Neural progenitor cell (in vitro differentiated cells): ENCODE measurements at places on chromosomes 1 and 21.

GRCh38 chr21:27831816-27832569, 865.1 kb upstream of the ADAMTS5 start:
- DNase-seq = no peak

DNA sequence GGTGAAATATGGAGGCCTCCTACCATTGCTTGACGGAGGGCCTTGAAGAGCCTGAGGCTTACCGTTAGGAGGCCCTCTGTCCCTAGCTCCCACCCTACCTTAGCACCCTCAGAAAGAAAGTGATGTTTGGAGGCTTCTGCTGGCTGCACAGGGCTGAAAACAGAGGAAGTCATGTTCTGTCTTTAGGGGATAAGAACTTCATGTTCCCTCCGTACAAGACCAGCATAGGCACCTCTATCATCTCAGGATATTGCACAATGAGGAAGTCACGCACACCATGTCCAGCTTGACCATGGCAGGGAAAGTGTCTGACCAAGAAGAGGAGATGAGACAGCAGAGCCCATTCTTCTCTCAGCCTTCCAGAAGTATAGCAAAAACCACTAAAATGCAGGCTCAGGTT, 13.8 kb downstream of the ADORA3 start:
- no peak for DNase-seq

DNA sequence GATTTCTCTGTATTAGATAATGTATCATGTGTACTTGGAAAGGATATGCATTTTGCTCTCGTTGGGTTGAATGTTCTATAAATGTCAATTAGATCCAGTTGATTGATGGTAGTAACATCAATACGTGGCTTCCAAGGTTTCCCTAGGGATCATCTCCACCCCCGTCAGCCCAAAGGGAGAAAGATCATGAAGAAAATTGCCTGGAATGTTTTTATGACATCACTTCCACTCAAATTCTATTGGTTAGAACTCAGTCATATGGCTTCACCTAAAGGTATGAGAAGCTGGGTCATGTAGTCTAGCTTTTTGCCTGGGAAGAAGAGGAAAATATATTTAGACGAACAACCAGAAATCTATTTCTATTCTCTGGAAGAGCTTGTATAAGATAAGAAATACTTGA, at the start of gene C1orf185:
Gene C1orf185 (plus strand): TSS at position 253 of the 400 bp plus-strand sequence. CDS start 6 bp downstream, at position 259.
- no peak for DNase-seq

DNA sequence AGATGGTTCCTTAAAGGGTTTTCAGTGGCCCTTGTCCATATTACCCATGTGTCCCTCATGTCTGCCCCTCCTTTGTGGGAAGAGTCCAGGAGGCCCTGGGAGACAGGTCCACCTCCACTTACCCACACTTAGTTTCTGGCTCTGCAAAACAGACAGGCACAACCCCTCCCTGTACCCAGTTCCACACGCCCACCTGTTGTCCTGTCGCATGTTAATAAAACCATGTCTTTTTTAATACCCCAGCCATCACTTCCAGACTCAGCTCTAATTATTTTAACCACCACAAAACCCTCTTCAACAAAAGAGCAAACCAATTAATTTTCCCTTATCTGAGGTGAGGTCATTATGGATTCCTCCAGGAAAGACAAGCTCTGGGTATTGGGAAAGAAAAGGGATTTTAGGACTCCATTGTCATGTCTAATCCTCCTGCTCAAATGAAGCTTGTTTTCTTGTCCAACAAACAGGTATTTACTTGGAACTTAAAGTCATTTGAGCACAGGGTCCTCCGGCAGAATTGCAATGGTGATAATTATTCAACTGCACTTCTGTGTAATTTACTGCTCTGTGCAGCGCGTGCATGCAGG, 68.9 kb downstream of the CCDC185 start:
- DNase-seq = peak; percentile 18

- DNase-seq = no peak
These were observed 10.2 kb downstream of the JAK1 start for GRCh38 chr1:64956010-64956640.

DNA sequence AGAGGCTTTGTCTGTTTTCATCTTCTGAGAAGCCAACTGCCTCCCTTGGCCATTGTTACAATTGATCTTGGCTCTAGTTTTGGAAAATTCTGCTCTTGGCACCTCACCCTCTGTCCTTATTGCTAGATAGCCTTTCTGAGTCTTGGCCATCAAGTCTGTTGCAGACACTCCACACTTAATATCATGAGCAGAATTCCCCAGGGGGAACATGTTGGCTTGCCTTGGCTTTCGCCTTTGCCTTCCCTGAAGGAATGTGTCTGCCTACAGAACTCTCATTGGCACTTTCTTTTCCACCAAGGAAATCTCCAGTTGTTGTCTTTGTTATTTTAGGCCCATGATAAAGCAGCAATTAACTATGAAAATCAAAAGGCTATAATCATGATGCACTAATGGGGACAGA, 42.7 kb upstream of the LDLRAP1 start:
- DNase-seq = no peak

DNA sequence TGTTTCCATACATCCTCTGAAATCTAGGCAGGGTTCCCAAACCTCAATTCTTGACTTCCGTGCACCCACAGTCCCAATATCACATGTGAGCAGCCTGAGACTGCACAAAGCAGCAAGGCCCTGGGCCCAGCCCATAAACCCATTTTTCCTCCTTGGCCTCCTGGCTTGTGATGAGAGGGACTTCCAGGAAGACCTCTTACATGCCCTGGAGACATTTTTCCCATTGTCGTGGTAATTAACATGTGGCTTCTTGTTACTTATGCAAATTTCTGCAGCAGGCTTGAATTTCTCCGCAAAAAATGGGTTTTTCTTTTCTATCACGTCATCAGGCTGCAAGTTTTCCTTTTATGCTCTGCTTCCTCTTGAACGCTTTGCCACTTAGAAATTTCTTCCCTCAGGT, 3.3 kb upstream of the PIGK start:
- no peak for DNase-seq

DNA sequence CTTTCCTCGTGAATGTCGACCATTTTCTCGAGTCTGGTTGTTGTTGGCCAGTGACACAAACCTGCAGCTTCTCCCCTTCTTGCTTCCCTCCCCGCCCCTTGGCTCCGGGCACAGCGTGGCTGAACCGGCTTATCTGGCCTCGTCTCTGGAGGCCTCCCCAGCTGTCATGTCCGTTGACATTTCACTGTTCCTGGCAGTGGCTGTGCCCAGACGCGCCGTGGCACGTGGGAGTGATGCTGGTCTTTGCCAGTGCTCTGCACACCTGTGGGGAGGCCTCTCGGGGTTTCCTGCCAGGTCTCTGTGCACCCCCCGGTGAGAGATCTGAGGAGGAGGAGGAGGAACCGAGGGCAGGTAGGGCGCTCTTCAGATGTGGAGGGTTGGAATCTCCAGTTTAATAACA, 23.7 kb downstream of the SKI start:
- no peak for DNase-seq

GRCh38 chr1:46547481-46548383, 3.7 kb downstream of the KNCN start:
- peak; percentile 78 for DNase-seq

DNA sequence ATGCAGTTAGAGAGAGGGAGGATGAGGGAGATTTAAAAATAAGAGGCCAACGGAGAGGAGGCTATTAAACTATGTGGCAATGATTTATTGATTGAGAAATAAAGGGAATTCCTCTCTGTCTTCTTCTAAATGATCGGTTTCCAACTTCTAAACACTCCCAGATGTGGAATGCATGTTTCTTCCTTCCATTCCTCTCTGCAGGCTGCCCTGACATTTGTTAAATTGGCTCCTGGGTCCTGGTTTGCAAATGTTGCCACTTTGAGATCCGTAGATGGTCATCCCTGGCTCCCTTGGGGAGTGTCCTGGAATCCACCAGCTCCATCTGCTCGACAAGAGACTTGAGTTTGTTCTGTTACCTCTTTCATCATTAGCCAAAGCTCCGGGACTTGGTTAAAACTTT, 10.3 kb upstream of the C1orf198 start:
- no peak for DNase-seq

DNA sequence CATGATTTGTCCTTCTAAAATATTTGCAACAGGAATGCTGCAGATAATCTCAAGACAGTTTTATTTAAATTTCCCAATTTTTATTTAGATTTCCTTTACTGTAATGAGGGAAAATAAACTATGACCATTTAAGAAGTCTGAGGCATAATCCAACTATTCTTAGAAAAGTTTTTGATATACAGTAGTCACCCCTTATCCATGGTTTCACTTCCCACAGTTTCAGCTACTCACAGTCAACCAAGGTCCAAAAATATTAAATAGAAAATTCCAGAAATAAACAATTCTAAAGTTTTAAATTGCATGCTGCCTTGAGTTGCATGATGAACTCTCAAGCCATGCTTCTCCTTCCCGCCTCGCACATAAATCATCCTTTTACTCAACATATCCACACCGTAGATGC, 33.3 kb downstream of the TOR3A start:
- no peak for DNase-seq

GRCh38 chr1:204652497-204652896, 33.0 kb downstream of the LRRN2 start:
- DNase-seq = no peak

- DNase-seq = peak; percentile 54
These were observed 33.9 kb downstream of the TRIM62 start for GRCh38 chr1:33147997-33148314.

DNA sequence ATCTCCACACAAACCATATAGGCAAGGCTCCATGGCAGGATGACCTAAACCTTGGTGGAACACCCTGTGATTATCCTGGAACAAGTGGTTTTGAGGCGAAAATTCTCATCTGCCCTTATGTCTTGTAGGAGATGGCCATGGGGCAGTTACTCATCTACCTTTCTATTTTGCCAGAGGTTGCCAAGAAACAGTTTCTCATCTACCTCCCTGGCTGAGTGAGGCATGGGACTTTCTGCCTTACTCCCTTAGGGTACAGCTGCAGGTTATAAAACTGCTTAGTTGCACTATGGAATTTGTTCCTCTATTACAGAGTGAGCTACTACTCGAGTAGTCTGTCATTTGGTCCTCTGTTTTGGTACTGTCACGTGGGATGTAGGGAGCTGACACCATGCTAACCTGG, 31.3 kb upstream of the GUCA2A start:
- no peak for DNase-seq

GRCh38 chr1:147891088-147891487, 11.5 kb upstream of the GJA8 start:
- no peak for DNase-seq

DNA sequence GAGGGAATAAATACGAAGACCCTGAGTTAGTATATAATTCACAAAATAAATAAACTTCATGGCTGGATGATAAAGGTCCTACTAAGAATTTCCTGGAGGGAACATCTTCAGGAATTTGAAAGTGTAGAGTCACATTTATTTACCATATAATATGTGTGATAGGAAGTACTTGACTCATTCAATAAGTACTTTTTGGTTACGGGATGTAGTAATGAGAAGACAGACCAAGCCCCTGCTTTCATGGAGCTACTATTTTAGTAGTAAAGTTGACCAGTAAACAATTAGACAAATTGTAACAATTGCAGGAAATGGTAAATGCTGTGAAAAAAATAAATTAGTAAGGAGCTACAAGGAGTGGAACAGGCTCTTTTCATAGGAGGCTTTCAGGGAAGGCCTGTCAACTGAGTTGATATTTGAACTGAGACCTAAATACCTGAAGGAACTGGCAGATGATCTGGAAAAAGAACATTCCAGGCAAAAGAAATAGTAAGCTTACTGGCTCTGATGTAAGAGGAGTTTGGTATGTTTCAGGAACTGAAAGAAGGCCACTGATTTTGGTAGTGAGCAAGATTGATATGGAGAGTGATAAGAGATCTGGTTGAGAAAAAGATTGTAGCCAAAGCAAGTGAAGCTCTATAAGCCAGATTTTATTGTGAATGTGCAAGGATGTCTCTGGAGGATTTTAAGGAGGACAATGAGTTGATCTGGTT, 36.2 kb downstream of the CAMSAP2 start:
- DNase-seq = no peak

DNA sequence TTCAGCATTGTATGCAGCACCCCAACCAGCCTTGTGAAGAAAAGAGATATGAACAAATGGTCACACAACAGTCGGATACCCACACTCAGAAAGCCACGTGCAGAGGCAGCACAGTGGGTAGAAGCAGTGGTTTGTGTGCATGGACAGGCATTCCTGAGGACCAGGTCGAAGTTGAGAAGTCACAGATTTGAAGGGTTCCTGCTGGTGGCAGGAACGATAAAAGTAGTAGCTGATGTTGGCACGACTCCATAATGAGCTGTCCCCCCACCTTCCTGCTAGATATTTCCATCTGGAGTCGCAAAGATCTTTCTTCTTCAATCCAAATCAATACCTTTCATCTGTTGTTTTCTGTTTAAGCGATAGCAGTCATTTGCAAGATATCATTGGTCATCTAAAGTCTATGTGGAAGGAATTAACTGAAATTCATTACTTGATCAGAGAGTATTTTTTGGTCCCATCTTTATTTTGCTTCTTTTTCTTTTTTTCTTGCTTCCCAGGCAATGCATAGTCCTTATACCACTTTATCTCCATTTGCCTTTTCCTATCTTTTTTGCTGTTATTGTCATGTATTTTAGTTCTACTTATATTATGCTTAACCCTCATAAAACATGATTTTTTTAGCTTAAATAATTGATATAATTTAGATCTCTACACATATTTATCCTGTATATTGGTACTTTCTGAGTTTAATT, 176.4 kb downstream of the DHRS3 start:
- DNase-seq = no peak

GRCh38 chr1:243447844-243448243, 192.0 kb downstream of the SDCCAG8 start:
- DNase-seq = no peak

- peak; percentile 95 for DNase-seq
These were observed 15.7 kb downstream of the ABCG1 start for GRCh38 chr21:42234464-42235241.

DNA sequence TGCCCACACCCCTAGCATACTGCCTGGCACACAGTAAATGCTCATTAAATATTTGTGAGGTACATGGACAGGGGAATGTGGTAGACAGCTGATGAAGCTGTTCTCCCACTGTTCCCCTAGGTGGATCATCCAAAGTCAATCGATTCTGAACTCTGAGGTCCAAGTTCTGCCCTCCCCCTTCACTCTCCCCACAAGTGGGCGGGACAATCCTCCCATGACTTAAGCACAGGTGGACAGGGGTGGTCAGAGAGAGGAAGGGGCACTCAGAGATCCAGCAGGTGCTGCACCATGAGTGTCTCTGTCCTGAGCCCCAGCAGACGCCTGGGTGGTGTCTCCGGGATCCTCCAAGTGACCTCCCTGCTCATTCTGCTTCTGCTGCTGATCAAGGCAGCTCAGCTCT, at the start of gene CYP4A22:
Gene CYP4A22 (plus strand): TSS at position 244 of the 400 bp plus-strand sequence. CDS start 45 bp downstream, at position 289.
- DNase-seq = no peak

GRCh38 chr1:64701071-64701470, 43.8 kb upstream of the RAVER2 start:
- no peak for DNase-seq
